ENCODE measurements at places on chromosomes 3 and 15.

- no peak for DNase-seq
Measured at GRCh38 chr3:6994081-6994668, 133.3 kb downstream of the GRM7 start.

DNA sequence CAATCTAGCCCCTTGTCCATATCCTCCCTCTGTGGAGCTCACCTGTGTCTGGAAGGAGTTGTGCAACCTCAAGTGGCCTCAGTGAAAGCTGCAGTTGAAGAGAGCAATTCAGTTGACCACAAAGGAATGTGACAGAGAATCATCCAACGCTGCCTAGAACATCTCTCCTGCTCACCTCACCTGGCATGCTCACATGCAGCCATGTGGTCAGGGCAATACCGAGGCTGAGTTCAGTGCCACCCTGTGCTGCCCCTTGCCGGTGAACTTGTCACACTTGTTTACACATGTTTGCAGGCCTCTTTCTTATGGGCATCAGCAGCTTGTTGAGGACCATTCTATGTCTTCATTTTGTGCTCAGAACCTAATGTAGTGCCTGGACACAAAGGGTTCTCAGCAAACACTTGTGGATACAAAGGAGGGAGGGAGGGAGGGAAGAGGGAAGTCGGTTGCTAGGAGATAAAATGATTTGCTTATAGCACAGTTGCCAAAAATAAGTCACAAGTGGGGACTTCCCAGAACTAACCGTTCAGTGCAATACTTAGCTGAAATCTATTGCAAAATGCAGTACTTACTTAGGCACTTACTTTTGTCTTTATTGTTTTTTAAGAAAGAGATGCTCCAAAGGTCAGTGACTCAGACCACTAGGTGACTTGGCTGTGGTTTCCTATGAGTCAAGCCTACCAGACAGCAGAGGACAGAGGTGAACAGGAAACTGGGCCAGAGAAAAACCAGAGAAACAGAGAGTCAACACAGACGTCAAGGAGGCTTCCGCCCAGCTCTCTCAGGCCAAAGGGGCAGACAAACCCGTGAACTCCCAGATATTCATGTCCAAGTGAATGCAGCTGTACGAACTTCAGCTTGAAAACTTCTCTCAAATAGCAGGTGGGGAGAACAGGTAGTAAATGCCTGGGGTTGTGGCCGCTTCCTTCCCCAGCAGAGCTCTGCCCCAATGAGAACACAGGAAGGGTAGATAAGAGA lies 227.8 kb upstream of the CTNNB1 start:
- DNase-seq, result peak; percentile 50

- no peak for DNase-seq
Measured at GRCh38 chr3:27905625-27906024, 183.5 kb upstream of the EOMES start.

DNA sequence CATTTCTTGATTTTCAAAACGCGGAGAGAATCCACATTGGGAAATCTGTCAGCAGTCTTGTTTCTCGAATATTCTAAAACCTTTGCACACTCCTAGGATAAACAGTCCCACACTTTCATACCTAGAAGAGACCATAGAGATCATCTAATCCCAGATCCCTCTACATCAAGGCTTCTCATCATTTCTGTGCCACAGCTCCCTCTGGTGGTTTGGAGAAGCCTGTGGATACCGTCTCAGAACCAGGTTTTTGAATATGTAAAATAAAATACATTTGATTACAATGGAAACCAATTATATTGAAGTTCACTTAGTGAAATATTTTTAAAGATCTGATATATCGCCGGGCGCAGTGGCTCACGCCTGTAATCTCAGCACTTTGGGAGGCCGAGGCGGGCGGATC lies 211.9 kb upstream of the GOLGA6L4 start:
- DNase-seq, result no peak

DNA sequence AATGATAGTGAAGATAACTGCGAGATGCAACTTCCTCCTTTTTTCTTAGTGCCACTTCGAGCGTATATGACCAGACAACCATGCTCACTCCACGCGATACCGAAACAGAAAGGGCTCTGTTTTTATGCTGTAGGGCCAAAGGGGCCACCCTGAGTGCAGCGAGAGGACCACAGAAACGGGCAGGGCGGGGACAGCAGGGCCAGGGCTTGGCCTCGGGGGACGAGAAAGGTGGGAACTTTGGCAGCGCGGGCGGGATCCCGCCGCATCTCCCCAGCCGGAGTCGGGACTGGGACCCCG lies 483 bp downstream of the VPS13C start:
- DNase-seq, result peak; percentile 55

GRCh38 chr15:55766676-55767075 lies 23.7 kb upstream of the PRTG start:
- DNase-seq, result no peak

DNA sequence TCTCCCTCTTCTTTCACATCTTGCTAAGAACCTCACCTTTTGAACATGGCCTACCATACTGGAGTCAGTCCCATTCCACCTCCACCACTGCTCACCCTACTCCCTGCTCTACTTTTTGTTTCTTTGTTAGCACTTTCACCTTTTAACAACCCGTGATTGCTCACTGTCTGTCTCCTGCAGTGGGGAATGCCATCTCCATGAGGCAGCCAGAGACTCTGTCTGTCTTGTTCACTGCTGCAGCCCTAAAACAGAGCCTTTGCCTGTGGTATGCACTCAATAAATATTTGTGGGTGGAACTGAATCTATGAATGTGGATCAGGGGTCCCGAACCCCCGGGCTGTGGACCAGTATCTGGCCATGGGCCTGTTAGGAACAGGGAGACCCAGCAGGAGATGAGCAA lies 16.5 kb upstream of the TLE3 start:
- no peak for DNase-seq

- DNase-seq, result no peak
Measured at GRCh38 chr15:31974855-31975829, 55.2 kb upstream of the CHRNA7 start.

DNA sequence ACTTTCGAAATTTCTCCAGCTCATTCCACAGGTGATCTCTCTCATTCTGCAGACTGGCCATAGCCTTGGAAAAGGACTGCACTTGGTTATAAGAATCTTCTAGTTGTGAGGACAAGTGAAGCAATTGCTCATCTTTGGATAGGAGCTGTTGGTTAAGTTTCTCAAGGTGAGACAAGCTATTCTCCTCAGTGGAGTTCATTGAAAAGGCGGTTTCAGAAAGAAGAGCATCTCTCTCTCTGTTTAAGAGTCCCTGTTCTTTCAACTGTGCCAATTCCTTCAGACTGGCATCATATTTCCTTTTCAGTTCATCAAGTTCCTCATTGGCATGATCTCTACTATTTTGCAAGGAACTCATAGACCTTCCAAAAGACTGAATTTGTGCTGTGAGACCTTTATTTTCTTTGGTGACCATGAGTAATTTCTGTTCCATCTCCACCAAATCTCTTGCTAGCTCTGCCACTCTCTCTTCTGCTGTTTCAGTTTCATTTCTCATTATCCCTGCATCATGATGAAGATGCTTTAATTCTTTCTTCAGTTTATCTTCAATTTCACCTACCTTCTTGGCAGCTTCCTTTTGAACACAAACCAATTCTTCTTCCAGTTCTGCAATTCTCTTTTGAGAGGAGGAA lies 30.2 kb upstream of the HCLS1 start:
- DNase-seq, result no peak

DNA sequence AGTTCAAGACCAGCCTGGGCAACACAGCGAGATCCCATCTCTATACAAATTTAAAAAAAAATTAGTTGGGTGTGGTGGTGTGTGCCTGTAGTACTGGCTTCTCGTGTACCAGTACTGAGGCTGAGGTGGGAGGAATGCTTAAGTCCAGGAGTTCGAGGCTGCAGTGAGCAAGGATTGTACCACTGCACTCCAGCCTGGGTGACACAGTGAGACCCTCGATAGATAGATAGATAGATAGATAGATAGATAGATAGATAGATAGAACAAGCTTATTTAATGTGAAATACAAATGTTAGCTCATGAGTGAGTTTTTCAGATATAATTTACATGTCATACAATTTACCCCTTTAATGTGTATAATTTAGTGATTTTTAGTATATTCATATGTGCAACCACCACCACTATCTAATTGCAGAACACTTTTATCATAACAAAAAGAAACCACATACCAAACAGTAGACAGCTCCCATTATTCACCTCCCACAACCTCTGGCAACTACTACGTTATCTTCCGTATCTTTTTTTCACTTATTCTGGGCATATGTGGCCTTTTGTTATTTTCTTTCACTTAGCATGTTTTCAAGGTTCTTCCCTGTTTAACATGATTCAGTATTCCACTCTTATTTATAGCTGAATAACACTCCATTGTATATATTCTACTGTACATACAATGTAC lies 13.1 kb upstream of the PRRT3 start:
- no peak for DNase-seq

DNA sequence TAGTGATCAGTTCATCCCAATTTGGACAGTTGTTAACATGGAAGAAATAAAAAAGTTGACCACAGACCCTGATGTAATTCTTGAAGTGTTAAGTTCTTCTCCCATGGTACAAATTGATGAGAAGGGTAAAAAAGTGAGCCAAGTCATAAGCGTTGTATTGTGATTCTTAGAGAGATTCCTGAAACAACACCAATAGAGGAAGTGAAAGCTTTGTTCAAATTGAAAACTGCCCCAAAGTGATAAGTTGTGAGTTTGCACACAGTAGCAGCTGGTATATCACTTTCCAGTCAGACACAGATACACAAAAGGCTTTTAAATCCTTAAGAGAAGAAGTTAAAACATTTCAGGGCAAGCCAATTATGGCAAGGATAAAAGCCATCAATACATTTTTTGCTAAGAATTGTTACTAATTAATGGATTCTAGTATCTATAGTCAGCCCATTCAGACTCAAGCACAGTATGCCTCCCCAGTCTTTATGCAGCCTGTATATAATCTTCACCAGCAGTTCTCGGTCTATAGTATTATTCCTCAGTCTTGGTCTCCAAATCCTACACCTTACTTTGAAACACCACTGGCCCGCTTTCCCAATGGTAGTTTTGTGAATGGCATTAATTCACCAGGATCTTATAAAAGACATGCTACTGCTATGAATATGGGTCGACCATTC lies 38.2 kb downstream of the CDIN1 start:
- no peak for DNase-seq

DNA sequence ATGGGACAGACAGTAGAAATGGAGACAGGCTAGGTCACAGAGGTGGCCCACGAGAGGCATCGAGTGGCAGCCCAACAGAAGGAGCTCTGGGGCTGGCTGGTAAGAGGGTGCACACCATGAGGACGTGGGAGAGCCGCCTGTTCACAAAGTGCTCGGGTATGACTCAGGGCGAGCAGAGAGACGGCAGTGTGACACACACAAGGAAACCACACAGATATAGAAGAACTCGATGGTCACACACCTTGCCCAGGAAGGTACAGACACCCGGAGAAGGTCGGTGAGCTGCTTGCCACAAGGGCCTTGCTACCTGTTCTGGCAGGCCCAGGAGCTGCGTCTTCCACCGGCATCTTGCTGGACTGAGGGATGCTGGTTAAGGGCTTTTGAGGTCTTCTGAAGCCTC lies 50.2 kb downstream of the CA12 start:
- peak; percentile 8 for DNase-seq

DNA sequence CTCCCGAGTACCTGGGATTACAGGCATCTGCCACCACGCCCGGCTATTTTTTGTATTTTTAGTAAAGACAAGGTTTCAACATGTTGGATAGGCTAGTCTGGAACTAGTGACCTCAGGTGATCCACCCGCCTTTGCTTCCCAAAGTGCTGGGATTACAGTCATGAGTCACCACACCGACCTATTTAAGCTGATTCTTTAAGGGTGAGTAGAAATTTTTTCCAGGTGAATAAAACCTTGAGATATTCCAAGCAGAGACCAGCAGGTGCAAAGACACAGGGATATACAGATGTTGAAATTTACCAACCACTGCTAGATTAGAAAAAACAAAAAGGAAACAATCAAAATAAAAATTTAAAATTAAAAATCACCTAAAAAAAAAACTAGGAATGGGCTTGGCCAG lies 74.4 kb upstream of the CHRNB4 start:
- no peak for DNase-seq

DNA sequence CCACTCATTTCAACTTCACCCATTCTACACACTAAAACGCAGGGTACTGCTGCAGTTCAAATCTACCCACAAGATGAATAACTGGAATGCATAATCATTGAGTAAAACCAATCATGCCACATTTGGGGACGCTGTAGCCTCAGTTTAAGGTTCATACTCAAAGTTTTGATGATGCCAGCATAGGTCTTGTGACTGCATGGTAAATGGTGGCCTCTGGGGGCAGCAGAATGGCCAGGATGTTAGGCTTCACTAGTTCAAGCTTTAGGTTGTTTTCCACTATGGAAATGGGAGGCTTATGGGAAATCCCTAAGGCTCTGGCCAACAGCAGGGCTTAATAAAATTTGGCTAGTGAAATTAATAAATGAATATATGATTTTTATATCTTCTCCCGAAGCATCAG lies 104.3 kb upstream of the TSC22D2 start:
- no peak for DNase-seq

DNA sequence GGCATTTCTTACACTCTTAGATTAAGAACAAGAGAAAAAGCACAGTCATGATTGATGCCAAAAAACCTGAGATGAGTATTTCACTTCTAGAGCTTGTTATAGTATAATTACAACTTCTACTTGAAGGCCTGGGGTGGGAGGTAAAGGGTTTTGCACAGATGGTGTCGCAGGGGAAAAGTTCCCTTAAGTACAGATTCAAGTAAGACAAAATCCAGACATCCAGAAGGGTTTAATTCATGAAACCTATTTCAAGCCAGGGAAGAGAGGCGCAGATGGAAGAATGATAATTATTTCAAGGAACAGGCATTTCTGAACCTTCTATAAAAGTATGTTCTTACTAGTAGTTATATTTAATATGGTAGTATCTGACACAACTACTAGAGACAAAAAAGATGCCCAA lies 70.6 kb downstream of the TM4SF4 start:
- DNase-seq, result no peak

GRCh38 chr3:33624756-33625155 lies 93.3 kb downstream of the CLASP2 start:
- DNase-seq, result no peak

- no peak for DNase-seq
Measured at GRCh38 chr15:49863431-49864224, 242.8 kb downstream of the DTWD1 start.

GRCh38 chr3:49659756-49660155 lies 14.4 kb upstream of the APEH start:
- DNase-seq, result no peak

GRCh38 chr3:143847787-143848631 lies at the start of gene SLC9A9:
Gene SLC9A9, minus strand, starts transcription at chr3:143848468. Its CDS starts 146 bp downstream, at chr3:143848322.
- DNase-seq, result no peak

DNA sequence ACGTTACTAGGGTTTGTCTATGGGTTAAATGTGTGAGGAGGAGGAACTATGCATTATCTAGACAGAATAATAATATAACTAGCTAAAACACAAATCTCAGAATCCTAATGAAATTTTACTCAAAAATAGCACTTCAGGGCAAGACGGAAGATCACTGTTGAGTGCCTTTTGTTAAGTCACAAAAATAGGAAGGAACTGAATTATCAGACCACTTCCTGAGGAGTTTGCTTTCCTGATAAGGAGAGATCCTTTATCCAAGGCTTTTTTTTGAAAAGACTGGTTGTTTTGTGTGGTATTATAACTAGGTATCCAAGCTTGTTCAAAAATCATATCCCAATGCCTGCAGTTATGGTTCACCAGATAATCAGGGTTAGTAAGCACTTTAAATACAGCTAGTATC lies 34.6 kb downstream of the NR2E3 start:
- no peak for DNase-seq

GRCh38 chr3:127754411-127755304 lies 67.7 kb downstream of the MGLL start:
- DNase-seq, result peak; percentile 25

GRCh38 chr3:179410999-179411398 lies 40.3 kb downstream of the GNB4 start:
- no peak for DNase-seq

All from stimulated activated CD8-positive, alpha-beta memory T cell treated with anti-CD3 and anti-CD28 coated beads, Interleukin-15, amount 100 ng/mL, for 48 hours (primary cell).